ENCODE measurements at places on chromosomes 16 and 17.

GRCh38 chr17:45138911-45139532 lies 3.5 kb downstream of the ACBD4 start:
- no peak for DNase-seq

DNA sequence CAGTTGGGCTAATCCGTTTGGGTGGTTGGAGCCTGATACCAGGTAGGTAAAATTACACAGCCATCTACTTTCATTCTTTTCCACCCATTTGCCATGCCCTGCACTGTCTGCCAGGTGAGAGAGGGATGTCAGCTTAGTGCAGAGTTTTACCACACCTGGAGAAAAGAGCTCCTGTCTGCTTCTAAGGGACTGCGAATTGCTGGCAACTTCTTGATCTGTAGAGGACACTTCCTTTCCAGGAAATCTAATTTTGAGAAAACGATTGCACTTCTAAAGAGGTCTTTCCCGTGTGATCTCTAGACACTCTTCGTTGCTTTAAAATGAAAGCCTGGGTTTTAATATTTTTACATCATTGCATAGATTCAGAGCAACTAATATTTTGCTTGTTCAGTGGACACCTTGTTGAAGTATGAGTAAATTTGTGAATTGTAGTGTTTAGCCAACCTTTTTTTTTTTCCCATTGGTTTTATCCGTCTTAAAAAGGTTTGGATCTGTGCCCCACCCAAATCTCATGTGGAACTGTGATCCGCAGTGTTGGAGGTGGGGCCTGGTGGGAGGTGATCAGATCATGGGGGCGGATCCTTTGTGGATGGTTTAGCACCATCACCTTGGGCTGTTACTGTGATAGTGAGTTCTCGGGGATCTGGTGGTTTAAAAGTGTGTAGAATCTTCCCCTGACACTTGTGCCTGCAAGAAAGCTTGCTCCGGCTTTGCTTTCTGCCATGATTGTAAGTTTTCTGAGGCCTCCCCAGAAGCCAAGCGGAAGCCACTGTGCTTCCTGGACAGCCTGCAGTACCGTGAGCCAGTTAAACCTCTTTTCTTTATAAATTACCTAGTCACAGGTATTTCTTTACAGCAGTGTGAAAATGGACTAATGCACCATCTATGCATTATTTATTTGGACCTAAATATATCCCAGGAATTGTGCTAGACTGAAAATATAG lies 104.6 kb downstream of the PRKCA start:
- DNase-seq, result peak; percentile 16

GRCh38 chr16:23739516-23739915 lies 15.3 kb upstream of the CHP2 start:
- no peak for DNase-seq

DNA sequence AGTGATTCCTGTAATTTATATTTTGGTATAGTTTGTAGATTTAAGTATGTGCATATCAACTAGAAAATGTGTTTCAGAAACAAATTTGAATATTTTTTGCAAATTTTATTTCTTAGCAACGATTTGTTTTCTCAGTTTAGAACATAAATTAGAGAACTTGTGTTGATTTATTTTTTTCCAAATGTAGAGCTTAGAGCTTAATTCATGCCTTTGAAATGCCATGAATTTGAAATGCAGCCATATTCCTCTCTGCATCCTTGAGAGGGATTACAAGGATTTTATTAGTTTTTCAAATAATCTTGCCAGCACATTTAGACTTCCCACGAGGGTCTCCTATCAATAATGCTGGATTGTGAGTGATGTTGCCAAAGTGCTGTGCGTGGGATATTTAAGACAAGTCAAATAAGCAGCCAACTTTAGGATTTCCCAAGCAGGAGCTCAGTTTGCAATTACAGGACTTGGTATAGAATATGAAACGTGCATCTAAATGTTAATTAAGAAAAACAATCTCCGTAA lies 6.7 kb upstream of the SMPD3 start:
- DNase-seq, result no peak

Measured in CD4-positive, alpha-beta T cell treated with Interleukin-4 for 1 hour (primary cell).